ENCODE measurements at places on chromosomes 3 and 15. TPM values are rescaled to one million over a fixed set of nuclear protein-coding genes. Genes with fewer than 3 reads are reported as not detected.

TMEM44 gene
- total RNA-seq: 16.9 TPM

SCAANT1 gene
- not detected for total RNA-seq

PSTPIP1 gene
- total RNA-seq: not detected

SCAPER gene
- 5.0 TPM for total RNA-seq

PLSCR4 gene
- 0.42 TPM for total RNA-seq

EAF1 gene
- 20.4 TPM for total RNA-seq

ADCY5 gene
- not detected for total RNA-seq

ANKRD34C gene
- total RNA-seq: not detected

AMIGO3 gene
- 0.18 TPM for total RNA-seq
